ENCODE measurements at places on chromosomes 4 and X.
A peak's percentile ranks its signal among the peaks of the same experiment; 100 is the strongest.

DNA sequence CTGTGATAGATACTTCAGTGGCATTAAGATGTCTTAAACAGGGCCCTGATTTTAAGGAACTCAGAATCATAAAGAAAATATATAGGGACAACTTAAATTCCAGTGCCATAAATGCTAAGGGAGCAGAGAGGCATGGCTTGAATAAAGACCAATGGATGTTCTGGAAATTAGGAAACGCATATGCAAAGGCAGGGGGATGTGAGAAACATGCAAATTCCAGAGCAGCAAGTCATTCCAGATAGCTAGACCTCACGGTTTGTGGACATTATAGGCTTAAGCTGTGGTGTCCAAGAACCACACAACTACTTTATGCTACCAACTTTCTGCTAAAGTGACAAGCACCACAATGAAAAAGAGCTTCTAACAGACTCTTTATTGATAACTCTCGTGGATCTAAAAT lies 132.6 kb upstream of the ANK2 start:
- DNase-seq, result no peak
- no peak overlapping the region for H3K4me3 ChIP-seq
- H3K4me1 ChIP-seq, result no peaks in the 10 kb centered on the region

GRCh38 chr4:113179996-113180395 lies 130.5 kb downstream of the ANK2 start:
- no peaks in the 10 kb centered on the region for H3K4me1 ChIP-seq
- no peaks in the 10 kb centered on the region for H3K27me3 ChIP-seq
- no peak overlapping the region for H3K4me3 ChIP-seq
- no peak for DNase-seq
- H3K27ac ChIP-seq, result no peak overlapping the region

- no peak for DNase-seq
- H3K27ac ChIP-seq, result no peak overlapping the region
- no peak overlapping the region for H3K4me3 ChIP-seq
Measured at GRCh38 chr4:123304151-123304964, 92.2 kb upstream of the SPRY1 start.

GRCh38 chr4:183141997-183142396 lies 42.9 kb downstream of the WWC2 start:
- no peaks in the 10 kb centered on the region for H3K27me3 ChIP-seq
- no peak for DNase-seq
- H3K4me3 ChIP-seq, result no peak overlapping the region
- peaks cover 67% of the 10 kb centered on the region for H3K4me1 ChIP-seq
- H3K27ac ChIP-seq, result peak overlapping the region; percentile 45
- H3K36me3 ChIP-seq, result no peaks in the 10 kb centered on the region

DNA sequence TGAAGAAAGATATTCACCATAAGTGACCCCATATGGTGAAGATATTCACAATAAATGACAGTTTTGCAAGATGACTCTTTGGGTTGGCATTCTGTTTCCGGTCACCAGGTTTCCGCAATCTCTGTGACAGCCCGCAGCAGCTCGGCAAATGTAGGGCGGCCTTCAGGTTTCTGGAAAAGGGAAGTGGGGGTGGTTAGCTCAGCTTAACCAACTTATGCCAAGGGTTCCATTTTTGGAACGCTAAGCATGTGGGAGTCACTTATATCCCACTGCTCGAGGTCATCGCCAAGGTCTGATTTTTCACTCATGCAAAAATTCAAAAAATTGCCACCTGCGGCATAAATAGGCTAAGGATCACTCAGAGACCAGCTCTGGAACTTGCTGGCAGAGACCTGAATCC lies 51.0 kb downstream of the NIPAL1 start:
- H3K4me3 ChIP-seq, result no peak overlapping the region
- no peaks in the 10 kb centered on the region for H3K27me3 ChIP-seq
- H3K27ac ChIP-seq, result no peak overlapping the region
- H3K4me1 ChIP-seq, result no peaks in the 10 kb centered on the region

DNA sequence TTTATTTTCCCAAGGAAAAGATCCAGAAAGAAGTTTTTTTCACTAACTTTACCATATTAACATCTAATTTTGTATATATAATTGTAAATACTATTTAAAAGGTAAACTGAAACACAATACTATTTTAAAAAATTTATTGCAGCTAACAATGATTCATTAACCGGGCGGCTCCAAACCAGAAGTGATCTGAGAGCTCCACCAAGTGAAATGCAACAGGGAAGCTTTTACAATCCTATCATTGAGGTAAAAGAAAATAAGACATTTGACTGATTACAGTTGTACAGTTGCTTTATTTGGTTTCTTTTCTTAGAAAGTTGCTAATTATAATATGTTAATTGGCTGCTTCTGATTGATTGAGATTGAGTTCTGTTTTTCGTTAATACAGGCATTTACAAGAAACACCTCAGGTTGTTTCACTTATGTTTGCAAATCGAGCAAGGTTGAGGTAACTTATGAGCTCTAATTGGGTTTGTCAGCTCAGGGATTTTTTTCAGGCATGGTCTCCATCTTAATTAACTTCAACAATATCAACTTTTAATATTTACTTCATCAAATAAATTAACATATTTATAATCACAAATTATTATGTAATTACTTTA lies 220.2 kb upstream of the UGT8 start:
- peak; percentile 33 for DNase-seq
- no peak overlapping the region for H3K27ac ChIP-seq
- no peaks in the 10 kb centered on the region for H3K27me3 ChIP-seq
- no peak overlapping the region for H3K4me3 ChIP-seq

DNA sequence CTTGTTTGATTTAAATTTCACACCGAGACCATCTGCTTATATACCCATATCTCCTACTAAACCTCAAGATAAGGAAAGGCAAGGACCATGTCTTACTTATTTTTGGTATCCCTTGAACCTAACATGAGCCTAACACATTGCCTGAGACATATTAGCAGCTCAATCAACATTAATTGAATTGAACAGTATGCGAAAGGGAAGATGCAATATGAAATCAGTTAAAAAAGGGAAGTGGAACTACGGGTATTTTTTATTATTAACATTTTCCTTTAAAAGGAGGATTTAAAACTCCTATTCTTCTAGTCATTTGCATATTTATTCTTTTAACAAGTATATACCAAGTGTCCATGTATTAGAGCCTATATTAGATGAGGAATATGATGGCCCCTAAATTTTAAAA lies 197.0 kb downstream of the CAMK2D start:
- no peak overlapping the region for H3K27ac ChIP-seq
- H3K36me3 ChIP-seq, result no peaks in the 10 kb centered on the region
- DNase-seq, result no peak
- H3K27me3 ChIP-seq, result no peaks in the 10 kb centered on the region
- H3K4me1 ChIP-seq, result peaks cover 7% of the 10 kb centered on the region
- H3K4me3 ChIP-seq, result no peak overlapping the region
